ENCODE measurements at places on chromosomes 13 and 19. TPM values are rescaled to one million over a fixed set of nuclear protein-coding genes. Genes with fewer than 3 reads are reported as not detected.
A peak's percentile ranks its signal among the peaks of the same experiment; 100 is the strongest.

SIGLEC14 gene
- not detected for total RNA-seq

DNA sequence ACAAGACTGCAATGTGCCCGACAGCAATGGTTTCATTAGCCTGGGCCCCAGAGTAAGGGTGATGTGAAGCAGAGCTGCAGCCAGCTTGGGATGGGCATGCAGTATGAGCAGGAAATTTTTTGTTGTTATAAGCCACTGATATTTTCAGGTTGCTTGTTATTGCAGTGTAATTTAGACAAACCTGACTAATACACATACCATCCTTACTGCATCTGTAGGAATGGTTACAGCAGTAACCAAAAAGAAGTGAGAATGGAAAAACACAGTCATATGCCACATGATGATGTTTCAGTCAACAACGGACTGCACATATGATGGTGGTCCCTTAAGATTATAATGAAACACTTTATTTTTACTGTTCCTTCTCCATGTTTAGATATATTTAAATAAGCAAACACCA, 8.6 kb upstream of the POMP start:
- H3K27me3 ChIP-seq: no peaks in the 10 kb centered on the region
- no peak overlapping the region for H3K4me3 ChIP-seq
- H3K4me1 ChIP-seq: peaks cover 28% of the 10 kb centered on the region
- H3K27ac ChIP-seq: no peak overlapping the region
- H3K36me3 ChIP-seq: peaks cover 8% of the 10 kb centered on the region

NLRP7 gene
- total RNA-seq: not detected

ADGRE1 gene
- total RNA-seq: not detected

- peaks cover 22% of the 10 kb centered on the region for H3K36me3 ChIP-seq
- H3K4me1 ChIP-seq: peaks cover 30% of the 10 kb centered on the region
- peak overlapping the region; percentile 64 for H3K27ac ChIP-seq
- no peak for DNase-seq
- H3K27me3 ChIP-seq: no peaks in the 10 kb centered on the region
These were observed 81.1 kb downstream of the STK24 start for GRCh38 chr13:98495627-98496478.

GRCh38 chr19:31351056-31351854, 2.0 kb upstream of the TSHZ3 start:
- H3K27me3 ChIP-seq: peaks cover 59% of the 10 kb centered on the region
- H3K36me3 ChIP-seq: peaks cover 4% of the 10 kb centered on the region
- peak overlapping the region; percentile 95 for H3K27ac ChIP-seq
- H3K4me1 ChIP-seq: peaks cover 64% of the 10 kb centered on the region

- H3K27me3 ChIP-seq: no peaks in the 10 kb centered on the region
- no peak for DNase-seq
- no peak overlapping the region for H3K27ac ChIP-seq
- peaks cover 13% of the 10 kb centered on the region for H3K4me1 ChIP-seq
- peaks cover 2% of the 10 kb centered on the region for H3K36me3 ChIP-seq
- no peak overlapping the region for H3K4me3 ChIP-seq
These were observed 2748.8 kb upstream of the PCDH20 start for GRCh38 chr13:64164435-64164834.

- no peaks in the 10 kb centered on the region for H3K4me1 ChIP-seq
- H3K4me3 ChIP-seq: no peak overlapping the region
- H3K36me3 ChIP-seq: peaks cover 29% of the 10 kb centered on the region
- no peaks in the 10 kb centered on the region for H3K27me3 ChIP-seq
These were observed 18.5 kb upstream of the KBTBD7 start for GRCh38 chr13:41212881-41213280.

FFAR1 gene
- 1.2 TPM for total RNA-seq

IQCN gene
- total RNA-seq: 14.8 TPM

CGB7 gene
- total RNA-seq: 26.5 TPM

ZSWIM4 gene
- total RNA-seq: 21.5 TPM

IL17D gene
- 6.2 TPM for total RNA-seq

NOVA2 gene
- total RNA-seq: 0.51 TPM

- no peak overlapping the region for H3K27ac ChIP-seq
- H3K4me1 ChIP-seq: peaks cover 18% of the 10 kb centered on the region
- no peak overlapping the region for H3K4me3 ChIP-seq
- no peak for DNase-seq
- no peaks in the 10 kb centered on the region for H3K27me3 ChIP-seq
- peaks cover 34% of the 10 kb centered on the region for H3K36me3 ChIP-seq
These were observed 3.6 kb downstream of the DYRK1B start for GRCh38 chr19:39830406-39830805.

DNA sequence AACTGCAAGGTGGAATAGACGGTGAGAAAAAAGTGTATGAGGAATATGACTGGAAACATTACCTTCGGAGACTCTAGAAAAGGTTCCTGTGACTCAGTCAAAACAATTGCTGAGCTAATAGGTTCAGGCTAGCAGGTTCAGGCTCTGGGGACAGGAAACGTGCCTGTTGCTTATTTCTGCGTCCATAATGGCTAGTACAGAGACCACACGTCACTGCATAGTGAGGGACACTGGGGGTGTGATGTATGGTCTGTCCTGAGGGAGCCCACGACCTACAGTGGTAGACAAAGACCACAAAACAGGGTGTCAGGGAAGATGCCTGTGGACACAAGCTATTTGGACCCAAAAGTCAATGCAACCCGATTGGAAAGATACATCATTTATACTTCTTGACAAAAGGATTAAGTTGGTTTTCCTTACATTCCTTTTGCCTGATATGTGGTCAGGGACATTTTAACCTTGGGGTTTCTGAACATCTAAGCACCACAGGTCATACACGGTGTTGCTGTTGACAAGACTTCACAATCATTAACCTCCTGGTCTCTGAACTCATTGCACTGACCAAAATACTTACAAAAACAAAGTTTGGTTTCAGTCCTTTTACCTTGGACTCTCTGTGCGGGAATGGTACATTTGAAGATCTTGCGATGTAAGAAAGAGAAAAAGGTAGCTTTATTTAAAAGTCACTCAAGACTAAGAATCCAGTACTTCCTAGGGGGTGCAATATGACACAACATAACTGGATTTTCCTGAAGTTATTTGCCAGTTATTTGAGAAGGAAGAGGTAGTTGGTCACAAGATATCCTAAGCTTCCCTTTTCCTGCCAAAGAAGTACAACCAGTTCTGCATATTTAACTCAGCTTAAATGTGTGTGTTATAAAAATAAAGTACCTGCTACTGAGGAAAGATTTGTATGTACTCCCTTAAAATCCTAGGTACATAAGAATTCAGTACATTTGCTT, 20.0 kb downstream of the CRYL1 start:
- H3K36me3 ChIP-seq: peaks cover 20% of the 10 kb centered on the region
- peaks cover 14% of the 10 kb centered on the region for H3K4me1 ChIP-seq
- H3K27me3 ChIP-seq: no peaks in the 10 kb centered on the region

DNA sequence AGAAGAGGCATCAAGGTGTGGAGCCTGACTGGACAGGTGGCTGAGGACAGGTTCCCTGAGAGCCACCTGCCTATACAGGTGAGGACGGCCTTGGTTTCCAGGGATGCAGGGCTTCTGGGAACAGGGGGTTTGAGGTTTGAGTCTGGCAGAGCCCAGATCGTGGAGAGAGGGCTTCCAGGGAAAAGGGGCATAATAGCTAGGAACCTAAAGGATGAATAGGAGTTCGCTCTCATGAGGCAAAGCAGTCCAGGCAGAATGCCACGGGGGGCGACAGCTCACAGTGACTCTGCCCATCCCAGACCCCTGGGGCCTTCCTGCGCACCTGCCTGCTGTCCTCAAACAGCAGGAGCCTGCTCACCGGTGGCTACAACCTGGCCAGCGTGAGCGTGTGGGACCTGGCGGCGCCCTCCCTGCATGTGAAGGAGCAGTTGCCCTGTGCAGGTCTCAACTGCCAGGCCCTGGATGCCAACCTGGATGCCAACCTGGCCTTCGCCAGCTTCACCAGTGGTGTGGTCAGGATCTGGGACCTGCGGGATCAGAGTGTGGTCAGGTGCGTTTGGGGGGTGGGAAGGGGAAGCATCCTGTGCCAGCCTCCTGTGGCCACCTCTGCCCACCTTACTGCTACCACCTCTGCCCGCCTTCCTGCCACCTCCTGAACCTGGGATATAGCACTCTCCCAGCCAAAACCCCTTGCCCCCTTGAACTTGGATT, 12.0 kb downstream of the TLE6 start:
- H3K27me3 ChIP-seq: no peaks in the 10 kb centered on the region
- H3K4me3 ChIP-seq: no peak overlapping the region
- DNase-seq: no peak
- H3K36me3 ChIP-seq: no peaks in the 10 kb centered on the region

- no peaks in the 10 kb centered on the region for H3K27me3 ChIP-seq
- H3K4me3 ChIP-seq: no peak overlapping the region
- H3K36me3 ChIP-seq: no peaks in the 10 kb centered on the region
- H3K4me1 ChIP-seq: no peaks in the 10 kb centered on the region
These were observed 1251.9 kb downstream of the PCDH17 start for GRCh38 chr13:58883405-58883804.

LGALS13 gene
- not detected for total RNA-seq

DNA sequence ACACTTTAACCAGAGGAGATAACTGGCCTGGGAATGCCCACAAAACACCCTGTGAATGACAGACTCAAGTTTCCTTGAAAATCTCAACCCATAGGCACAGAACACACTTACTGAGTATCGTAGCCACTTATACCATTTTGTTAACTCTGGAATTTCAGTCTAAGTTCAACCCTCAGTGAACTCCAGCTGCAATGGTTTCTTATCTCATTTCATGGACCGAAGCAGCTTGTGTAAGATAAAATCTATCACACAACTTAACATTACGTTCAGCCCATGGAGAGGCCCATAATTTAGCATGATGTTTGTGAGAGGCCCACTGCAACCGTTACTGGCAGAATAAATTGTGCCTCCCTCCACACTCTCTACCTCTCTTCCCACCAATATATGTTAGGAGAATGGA, 323.0 kb downstream of the DNAJC15 start:
- no peaks in the 10 kb centered on the region for H3K36me3 ChIP-seq
- peak overlapping the region; percentile 43 for H3K27ac ChIP-seq
- no peaks in the 10 kb centered on the region for H3K27me3 ChIP-seq
- peaks cover 45% of the 10 kb centered on the region for H3K4me1 ChIP-seq

DNA sequence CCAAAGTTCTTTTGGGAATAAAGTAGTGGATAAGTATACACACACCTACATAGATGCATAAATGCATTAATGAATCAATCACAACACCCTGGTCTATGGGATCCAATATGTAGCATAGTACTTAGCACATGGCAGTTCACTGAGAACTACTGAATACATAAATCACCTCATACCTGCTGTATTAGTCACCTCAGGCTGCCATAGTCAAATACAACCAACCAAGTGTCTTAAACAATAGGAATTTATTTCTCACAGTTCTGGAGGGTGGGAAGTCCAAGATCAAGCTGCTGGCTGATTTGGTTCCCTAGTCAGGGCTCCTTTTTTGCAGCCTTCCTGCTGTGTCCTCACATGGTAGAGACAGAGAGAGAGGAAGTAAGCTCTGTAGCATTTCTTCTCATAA, 228.2 kb downstream of the NHLRC3 start:
- H3K36me3 ChIP-seq: no peaks in the 10 kb centered on the region
- no peak overlapping the region for H3K4me3 ChIP-seq
- H3K4me1 ChIP-seq: peaks cover 3% of the 10 kb centered on the region
- no peak for DNase-seq
- no peak overlapping the region for H3K27ac ChIP-seq

SLAIN1 gene
- total RNA-seq: 33.4 TPM

DNA sequence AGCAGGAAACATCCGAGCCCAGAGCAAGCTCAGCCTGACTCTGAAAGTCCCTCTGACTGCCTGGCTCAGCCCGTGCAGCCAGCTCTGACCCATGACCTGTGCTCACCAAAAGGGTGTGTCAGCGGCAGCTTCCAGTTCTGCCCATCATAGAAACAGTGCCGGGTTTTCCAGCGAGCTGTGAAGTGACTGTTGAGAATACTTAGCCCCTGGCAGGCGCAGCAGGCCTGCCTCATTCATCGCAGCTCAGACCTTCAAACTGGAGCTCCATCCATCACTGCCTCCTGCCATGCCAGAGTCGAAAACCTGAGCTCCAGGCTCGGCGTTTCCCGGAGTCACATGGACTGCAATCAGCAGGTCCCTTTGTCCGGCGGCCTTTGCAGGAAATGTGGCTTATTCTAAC, 16.3 kb upstream of the GSX1 start:
- no peak for DNase-seq
- H3K36me3 ChIP-seq: no peaks in the 10 kb centered on the region
- H3K4me1 ChIP-seq: no peaks in the 10 kb centered on the region
- H3K4me3 ChIP-seq: no peak overlapping the region
- no peak overlapping the region for H3K27ac ChIP-seq
- H3K27me3 ChIP-seq: peaks cover 92% of the 10 kb centered on the region

DNA sequence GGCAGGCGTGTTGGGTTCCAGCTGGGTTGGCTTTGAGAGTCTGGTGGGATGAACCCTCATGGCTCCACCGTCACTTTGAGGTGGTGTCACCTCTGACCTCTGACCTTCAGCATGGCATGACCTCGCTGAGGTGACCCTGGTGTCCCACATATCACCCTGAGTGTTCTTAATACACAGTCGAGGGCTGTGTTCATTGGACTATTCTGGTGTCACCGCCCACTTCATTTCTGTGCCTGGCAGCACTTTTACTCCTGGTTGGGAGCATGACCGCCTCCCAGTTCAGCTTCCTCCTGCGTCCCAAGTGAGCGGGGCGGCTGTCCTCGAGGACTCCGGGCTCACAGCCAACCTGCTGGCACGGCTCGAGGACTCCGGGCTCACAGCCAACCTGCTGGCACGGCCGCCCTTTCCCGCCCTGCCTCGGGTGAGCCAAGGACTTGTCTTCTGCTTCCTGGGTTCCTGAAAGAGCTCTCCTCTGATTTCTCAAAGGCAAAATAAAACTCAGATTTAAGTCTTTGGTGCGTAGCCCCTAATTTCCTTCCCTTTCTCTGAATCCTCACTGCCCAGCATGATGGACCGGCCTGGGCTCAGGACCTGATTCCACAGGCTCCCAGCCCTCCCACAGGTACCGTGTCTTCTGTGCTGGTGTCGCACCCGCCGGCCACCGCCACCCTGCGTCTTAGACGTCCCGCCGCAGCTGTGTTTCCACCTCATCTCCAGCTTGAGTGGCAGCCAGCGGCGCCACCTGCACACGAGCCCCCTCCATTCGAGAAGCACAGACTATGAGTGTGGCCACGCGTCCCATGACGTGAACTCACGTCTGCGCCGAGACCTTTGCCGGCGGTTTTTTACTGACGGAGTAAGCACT, 10.4 kb downstream of the ATP4B start:
- H3K36me3 ChIP-seq: peaks cover 17% of the 10 kb centered on the region
- no peak overlapping the region for H3K4me3 ChIP-seq
- peak; percentile 38 for DNase-seq
- no peaks in the 10 kb centered on the region for H3K27me3 ChIP-seq
- H3K27ac ChIP-seq: peak overlapping the region; percentile 32
- no peaks in the 10 kb centered on the region for H3K4me1 ChIP-seq

DNA sequence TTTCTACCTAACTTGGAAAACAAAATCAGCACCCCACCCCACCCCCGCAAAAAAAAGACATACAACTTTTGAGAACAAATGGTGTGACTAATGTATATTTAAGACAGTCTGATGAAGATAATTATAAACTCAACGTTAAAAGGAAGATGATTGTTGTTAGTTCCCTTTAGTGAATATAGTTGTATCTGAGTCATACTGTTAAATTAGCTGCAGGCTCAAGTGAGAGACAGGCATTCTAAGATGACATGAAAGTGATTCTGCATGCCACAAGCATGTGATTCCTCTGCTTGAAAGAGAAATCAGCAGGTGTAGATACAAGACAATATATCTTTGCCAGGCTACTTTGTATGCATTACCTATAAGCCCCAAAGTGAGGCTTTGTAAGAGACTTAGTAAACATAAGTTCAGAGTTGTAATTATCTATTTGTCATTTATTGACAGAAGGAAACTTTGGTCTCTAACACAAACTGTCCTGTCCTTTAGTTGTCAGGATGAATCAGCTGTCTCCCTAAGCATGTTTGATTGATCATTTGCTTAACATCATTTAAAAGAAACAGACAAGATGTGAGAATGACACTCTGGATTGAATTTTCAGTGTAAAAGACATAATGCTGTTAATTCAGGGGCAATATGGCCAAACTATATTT, 319.4 kb upstream of the HTR2A start:
- DNase-seq: no peak
- H3K27ac ChIP-seq: no peak overlapping the region
- no peaks in the 10 kb centered on the region for H3K36me3 ChIP-seq
- no peaks in the 10 kb centered on the region for H3K27me3 ChIP-seq
- H3K4me1 ChIP-seq: peaks cover 11% of the 10 kb centered on the region

ADPRHL1 gene
- 4.2 TPM for total RNA-seq
